Left renal cortex interstitium (tissue), 4 donors: ENCODE measurements at places on chromosomes 3 and 15.

- no peak for DNase-seq
These were observed 4.1 kb upstream of the PAK6 start for GRCh38 chr15:40234783-40235182.

DNA sequence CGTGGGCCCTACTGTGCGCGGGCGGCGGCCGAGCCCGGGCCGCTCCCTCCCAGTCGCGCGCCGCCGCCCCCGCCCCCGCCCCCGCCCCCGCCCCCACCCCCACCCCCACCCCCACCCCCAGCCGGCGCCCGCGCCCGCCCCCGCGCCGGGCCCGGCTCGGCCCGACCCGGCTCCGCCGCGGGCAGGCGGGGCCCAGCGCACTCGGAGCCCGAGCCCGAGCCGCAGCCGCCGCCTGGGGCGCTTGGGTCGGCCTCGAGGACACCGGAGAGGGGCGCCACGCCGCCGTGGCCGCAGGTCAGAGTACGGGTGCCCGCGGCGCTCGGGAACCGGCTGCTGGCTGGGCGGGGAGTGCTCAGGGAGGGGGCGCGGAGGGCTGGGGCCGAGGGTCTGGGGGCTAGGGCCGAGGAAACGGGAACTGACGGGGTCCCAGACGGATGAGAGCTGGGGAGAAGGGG is 1.1 kb upstream of the PPARG start:
- no peak for DNase-seq

DNA sequence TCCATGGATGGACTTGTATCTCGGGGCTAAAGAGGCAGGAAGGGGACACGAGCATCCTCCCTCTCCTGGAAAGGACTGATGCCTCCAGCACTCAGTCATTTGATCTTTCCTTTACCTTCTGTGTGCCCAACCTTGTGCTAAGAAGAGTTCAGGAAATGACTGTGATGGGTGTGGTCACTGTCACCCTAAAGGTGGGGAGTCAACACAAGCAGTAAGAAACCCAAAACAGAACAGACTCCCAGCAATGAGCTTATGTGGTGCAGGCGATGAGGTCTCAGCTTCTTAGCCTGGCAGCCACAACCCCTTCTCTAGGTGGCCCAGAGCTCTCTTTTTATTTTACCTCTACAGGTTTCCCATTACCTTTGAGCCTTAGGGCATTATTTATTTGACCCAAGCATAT is 3.8 kb downstream of the MPI start:
- no peak for DNase-seq

- DNase-seq = no peak
These were observed 374.2 kb upstream of the ICE2 start for GRCh38 chr15:60853109-60853508.

GRCh38 chr3:82978368-82978767 is 1216.9 kb upstream of the GBE1 start:
- no peak for DNase-seq

DNA sequence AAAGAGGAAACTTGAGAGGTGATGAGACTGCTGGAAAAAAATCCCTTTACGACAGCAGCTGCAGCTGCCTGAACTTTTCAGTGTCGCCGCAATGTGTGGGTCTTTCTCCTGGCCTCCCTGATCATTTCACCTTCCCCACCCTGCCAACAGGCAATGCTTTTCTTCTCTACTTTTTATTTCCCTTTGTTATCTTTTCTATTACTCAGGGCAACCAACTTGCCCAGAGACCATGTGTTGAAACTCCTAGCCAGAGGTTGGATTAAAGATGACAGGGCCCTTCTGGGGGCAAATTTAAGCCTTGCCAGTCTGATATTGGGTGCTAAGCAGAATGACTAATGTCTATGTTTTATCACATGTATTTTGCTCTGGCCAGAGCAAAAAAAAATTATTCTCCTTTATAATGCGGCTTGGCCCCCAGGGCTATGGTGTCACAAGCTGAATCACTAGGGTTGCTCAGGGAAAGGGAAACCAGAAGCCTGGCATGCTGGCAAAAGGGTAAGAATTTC is 51.5 kb upstream of the CFAP20DC start:
- DNase-seq = no peak

GRCh38 chr3:72141264-72141663 is 356.3 kb upstream of the PROK2 start:
- DNase-seq = no peak

DNA sequence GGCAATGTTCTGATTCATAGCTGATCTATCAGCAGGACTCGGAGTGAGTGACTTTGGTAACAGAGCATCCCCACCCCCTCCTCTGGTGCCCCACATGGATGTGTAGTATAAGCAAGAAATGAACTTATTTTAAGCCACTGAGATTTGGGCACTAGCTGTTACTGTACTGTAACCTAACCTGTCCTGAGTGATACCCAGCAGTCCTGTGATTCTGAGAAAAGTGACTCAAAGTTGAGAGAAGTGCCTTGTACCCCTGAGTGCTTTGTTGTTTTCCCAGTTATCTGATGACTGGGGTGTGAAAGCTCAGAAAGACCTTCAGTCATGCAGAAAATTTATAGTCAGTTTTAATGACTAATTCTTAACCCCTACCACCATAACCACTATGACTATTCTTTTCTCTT is 439.9 kb upstream of the RBMS3 start:
- no peak for DNase-seq

GRCh38 chr3:9946112-9947024 is 5.8 kb downstream of the PRRT3 start:
- DNase-seq = peak; percentile 68

GRCh38 chr3:101635345-101635744 is 41.6 kb downstream of the ZBTB11 start:
- DNase-seq = no peak

GRCh38 chr3:56323986-56324420 is 144.3 kb downstream of the ERC2 start:
- no peak for DNase-seq

DNA sequence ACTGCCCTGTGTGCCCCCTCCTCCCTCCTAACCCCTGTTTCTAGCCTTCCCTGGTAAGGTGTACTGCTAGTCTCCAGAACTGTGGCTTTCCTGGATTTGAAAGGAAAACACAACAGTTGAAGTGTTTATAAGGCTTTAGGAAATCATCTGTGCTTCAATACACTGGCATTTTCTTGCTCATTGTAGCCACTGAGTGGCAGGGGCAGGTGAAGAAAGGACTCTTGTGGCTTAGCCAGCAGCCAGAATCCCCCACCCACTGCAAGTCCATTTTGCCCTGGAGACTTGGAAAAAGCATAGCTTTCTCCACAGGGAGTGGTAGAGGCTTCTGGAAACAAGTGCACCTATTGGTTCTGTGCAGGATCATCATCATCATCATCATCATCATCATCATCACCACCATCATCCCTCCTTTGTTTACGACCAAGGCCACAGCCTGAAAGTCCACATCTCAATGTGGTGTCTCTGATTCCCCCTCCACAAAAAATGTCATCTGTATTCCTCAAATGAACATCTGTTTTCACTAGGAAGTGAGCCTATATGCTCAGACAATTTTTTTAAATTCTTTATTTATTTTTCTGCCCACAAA is 33.4 kb downstream of the AQP9 start:
- DNase-seq = no peak

GRCh38 chr3:140420621-140421357 is 257.1 kb upstream of the TRIM42 start:
- no peak for DNase-seq

DNA sequence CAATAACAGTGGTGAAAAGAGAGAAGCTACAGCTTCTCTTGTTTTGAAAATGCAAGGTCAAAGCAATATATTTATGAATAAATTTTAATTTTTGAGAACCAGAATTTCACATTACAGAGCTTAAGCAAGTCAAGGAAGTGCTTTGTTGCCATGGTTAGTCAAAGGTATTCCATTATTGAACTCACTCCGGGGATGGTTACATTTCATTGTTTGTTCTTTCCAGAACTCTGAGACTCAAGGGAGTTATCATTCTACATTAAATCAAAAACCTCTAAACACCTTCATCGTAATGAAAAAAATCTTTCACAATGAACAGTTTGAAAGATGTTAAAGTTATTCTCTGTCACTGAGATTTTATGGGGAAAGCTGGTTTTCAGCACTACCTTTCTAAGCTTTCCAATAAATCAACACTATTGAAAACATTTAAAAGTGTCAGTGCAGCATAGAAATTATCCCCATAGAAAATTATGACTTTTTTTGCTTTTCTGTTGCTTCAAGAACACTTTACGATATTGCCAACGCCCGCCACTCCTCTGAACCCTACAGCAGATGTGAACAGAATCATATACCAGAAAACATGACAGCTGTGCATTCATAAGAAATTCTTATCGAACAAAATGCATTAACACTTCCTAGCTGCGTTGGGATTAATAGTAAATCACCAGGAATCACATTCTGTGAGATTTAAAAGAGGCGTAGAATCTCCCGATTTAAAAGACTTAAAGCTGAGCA is 83.0 kb downstream of the OTOL1 start:
- DNase-seq = no peak

DNA sequence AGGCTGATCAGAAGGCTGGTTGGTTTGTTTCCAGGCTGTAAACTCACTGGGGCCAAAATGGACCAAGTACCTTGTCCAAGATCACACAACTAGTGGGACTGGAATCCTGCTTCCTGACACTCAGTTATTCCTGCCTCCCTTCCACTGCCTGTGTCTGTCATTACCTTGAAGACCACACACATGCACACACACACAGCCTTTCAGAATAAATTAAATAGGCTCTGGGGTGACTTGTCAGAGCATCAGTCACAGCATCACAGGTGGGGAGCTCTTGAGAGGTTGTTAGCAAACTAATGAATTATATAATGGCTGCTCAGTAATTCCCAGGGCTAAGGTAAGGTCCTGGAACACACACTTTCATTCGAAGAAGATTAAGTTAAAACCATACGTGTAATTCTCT is 231.8 kb downstream of the UACA start:
- no peak for DNase-seq

- DNase-seq = no peak
These were observed 20.1 kb downstream of the GASK1A start for GRCh38 chr3:42999212-42999611.

- no peak for DNase-seq
These were observed 82.6 kb upstream of the TJP1 start for GRCh38 chr15:29904757-29905417.
